Fibroblast of skin of right biceps (primary cell): ENCODE measurements at places on chromosomes 5 and 9.
A peak's percentile ranks its signal among the peaks of the same experiment; 100 is the strongest.

GRCh38 chr9:121598167-121598964 is 53.1 kb upstream of the DAB2IP start:
- peak; percentile 90 for DNase-seq

DNA sequence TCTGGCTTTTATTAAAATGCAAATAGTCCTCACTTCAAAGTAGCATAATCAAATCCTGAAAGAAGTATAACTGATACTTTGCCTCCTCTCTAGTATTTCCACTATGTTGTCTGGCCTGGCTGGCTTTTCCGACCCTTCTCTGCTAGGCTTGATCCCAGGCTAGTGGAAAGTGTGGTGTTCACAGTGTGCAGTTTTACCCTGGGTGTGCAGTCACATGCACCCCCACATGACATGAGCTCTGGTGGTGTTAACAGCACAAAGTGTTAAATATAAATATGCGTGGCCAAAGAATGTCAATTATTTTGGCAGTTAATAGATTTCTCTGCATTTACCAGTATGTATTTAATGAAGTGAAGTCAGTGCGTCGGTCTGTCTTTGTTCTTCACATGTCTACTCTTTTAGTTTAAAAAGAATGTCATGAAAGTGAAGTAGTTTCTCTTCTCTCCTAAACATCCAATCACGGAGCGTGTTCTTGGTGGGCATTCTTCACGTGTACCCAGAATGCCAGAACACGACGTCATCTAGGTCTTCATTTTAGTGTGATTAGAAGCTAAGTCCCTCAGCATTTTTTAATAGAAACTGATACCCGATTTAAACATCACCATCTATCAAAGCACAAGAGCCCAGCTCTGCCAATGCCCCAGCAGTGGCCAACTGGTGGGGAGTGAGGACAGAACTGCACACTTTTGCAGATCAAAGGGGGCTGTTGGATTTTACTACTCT is 286.4 kb downstream of the FANCC start:
- no peak for DNase-seq

DNA sequence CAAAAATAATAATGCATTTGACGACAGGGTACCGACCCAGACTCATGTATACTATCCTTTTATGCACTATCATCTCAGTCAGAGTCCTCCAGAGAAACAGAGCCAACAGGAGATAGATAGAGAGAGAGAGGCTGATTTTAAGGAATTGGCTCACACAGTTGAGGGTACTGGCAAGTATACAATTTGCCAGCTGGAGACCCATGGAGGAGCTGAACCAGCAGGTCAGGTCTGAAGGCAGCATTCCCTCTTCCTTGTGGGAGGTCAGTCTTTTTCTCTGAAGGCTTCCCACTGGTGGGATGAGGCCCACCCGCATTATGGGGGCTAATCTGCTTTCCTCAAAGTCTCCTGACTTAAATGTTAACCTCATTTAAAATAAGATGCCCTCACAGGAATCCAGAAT is 17.3 kb upstream of the MED10 start:
- no peak for DNase-seq

DNA sequence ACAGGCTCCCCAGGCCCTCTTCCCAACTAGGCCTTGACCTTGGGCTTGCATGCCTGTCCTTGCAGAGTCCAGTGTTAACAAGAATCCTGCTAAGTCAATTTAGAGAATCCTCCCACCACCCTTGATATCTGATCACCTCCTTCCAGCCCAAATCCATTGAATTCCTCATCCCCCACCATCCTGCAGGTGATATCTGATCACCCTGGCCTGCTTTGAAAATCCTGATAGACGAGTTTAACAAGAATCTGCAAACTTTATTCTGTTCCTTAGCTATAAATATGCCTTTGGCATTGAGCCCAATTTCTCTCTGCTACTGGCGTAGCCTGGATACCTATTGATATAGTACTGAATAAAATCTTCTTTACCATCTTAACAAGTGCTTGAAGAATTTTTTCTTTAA is 125.5 kb downstream of the DIRAS2 start:
- no peak for DNase-seq

GRCh38 chr9:133995012-133995896 is 3.1 kb upstream of the VAV2 start:
- DNase-seq, result peak; percentile 28

GRCh38 chr5:138274189-138274853 is at the start of gene GFRA3:
Gene GFRA3 (minus strand): TSS chr5:138274621. CDS start chr5:138274424, 197 bp downstream.
- DNase-seq, result no peak

GRCh38 chr5:119340597-119341218 is 15.1 kb upstream of the TNFAIP8 start:
- no peak for DNase-seq

GRCh38 chr5:107541400-107541799 is 129.3 kb downstream of the EFNA5 start:
- no peak for DNase-seq

DNA sequence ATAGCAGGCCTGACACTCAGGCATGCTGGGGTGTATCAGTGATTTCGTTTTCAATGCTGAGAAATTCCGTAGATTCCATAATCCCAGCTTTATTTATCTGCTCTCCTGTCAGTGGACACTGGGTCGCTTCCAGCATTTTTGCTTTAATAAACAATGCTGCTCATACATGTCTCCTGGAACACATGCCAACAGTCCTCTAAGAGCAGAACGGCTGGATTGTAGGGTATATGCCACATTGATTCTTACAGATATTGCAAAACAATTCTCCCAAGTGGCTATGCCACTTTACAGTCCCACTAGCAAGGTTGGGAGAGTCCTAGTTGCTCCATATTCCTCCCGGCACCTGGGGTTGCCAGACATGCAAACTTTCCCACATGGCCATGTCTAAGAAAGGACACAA is 81.9 kb downstream of the RAPGEF1 start:
- peak; percentile 63 for DNase-seq

DNA sequence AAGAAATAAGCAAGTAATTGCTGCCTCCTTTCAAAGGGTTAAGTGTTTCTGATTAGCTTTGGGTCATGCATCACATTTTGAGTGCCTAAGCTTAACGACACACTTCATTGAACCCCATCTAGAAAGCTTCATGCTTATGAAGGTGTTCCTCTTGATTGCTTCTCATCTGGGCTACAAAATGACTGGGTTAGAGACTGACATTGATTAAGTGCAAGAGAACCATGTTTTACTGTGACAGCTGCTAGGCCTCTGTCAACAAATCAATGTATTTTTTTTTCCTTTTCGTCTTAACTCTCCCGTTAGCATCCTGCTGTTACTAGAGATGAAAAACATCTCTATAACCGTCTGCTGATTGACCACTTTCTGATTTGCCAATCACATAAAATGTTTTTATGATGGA is 725.0 kb downstream of the TLE1 start:
- DNase-seq, result no peak

DNA sequence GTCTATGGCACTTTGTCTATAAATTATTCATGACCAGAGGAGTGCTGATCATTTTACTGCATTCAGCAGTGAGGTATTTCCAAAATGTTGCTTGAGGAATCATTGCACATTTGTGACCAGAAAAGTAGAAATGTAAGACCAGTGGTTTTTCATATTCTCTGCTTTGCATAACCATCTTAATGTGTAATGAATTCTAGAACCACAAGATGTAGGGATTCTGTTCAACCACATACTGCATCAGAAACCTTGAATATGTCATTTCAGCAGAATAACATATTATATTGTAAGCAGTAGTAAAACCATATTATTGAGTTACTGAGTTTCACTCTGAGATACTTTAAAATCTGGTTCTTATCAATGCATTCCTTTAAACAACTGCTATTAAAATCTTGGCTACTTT is 1243.4 kb downstream of the MAT2B start:
- DNase-seq, result no peak
